Activated effector memory CD4-positive, alpha-beta T cell treated with Interleukin-2 at 50 U/mL for 16 hours (primary cell): ENCODE measurements at places on chromosomes 12 and 14.

DNA sequence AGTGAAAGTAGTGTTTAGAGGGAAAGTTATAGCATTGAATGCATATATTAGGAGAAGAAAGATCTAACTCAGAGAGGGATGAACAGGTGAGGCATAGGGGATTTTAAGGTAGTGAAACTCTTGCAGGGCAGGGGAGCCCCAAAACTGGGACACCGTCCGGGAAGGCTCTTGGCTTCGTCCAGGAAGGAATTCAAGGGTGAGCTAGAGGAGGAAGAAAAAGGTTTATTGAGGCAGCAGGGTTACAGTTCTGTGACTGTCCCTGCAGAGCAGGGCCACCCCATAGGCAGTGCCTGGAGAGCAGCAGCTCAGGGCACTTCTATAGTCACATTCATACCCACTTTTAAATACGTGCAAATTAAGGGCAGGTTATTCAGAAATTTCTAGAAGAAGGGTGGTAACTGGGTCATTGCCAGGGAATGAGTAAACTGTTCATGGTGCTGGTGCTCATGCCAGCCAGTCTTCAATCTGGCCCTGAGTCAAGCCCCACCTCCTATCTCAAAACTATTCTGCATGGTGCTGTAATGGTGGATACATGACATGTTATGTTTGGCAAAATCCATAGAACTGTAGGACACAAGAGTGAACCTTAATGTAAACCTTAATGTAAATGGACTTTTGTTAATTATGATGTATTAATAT lies 1.2 kb upstream of the OAS1 start:
- DNase-seq = no peak

DNA sequence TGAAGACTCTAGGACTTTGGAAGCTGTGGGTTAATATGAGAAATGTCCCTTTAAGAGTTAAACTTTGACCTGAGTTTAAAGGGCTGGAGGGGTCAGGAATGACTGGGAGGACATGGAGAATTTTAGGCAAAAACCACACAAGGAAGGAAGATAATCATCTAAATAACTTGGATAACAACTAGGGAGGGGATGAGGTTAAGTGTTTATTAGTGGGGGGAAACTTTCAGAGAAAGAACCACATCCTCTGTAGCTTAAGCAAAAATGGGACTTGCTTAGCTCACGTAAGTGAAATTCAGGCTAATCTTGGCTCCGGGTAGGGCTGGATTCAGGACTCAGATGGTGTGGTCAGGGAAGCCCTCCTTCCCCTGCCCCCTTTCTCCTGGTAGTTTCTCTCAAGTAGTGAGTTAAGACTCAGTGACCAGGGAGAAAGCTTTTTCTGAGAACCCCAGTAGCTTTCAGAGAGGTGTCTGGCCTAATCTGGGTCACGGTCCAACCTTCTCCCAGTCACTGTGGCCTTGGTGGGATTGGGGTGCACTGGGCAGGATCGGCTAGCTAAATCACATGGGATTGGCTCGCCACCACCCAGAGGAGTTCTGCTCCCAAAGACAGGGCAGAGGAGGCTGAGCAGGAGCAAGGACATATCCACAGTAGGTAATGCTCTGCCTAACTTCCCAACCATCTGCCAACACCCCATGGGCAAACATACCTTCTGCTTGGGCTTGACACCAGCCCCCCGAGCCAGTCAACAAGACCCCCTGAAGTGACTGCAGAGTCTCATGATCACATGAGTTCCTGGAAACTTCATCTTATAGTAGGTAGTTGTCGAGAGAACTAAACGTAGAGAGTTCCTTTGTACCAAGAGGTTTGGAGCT lies 52.8 kb downstream of the ARF6 start:
- peak; percentile 9 for DNase-seq

- DNase-seq = no peak
These were observed 59.8 kb downstream of the FRMD6 start for GRCh38 chr14:51711505-51711904.

DNA sequence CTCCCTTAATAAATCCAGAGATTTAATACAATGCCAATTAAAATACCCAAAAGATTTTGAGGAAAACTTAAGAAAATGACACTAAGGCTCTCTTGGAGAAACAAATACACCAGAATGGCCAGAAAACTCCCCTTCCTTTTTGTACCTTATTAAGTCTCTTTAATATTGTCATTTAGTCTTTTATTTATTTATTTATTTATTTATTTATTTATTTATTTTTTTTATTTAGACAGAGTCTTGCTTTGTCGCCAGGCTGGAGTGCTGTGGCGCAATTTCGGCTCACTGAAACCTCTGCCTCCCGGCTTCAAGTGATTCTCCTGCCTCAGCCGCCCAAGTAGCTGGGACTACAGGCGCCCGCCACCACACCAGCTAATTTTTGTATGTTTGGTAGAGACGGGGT lies 210.6 kb downstream of the DACT1 start:
- no peak for DNase-seq

- no peak for DNase-seq
These were observed 240.9 kb downstream of the FBXL14 start for GRCh38 chr12:1353451-1353850.

DNA sequence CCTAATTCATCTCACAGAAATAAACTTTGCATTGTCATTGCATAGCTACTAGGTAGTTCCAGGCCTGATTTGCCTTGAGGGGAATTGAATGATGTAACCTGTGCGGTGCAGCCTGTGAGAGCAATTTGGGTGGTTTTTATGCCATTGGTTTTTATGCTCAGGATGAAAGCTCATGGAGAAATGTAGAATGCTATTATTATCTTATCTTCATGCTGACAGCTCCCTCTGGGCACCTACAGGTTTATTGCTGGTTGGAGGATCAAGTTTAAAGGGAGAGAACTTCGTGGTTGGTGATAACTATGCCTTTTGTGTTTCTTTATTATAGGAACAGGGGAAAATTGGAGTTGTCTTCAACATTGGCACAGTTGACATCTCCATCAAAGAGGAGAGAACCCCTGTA lies 547.9 kb downstream of the DIO2 start:
- DNase-seq = no peak

DNA sequence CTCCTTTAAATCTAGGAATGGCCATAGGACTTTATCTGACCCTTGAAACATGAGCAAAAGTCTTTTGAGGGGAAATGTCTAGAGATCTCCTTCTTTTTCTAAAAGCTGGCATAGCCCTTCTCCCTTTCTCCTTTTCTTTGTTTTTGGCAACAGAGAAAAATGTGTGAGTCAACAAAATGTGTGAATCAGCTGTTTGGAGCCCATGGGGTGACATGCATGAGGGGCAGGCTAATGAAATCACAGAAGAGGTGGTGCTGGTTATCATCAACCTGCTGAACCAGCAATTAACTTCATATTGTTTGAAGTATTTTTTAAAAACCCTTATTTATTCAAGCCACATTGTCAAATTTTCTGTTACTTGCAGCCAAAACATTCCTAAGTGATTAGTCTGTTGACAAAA lies 132.3 kb downstream of the CCDC59 start:
- no peak for DNase-seq

GRCh38 chr12:29582677-29583272 lies 85.3 kb upstream of the OVCH1 start:
- no peak for DNase-seq

- no peak for DNase-seq
These were observed 28.2 kb downstream of the LTBP2 start for GRCh38 chr14:74583689-74584434.

- no peak for DNase-seq
These were observed 3.2 kb downstream of the BIN2 start for GRCh38 chr12:51320695-51321320.

- DNase-seq = no peak
These were observed 75.6 kb downstream of the LMO3 start for GRCh38 chr12:16530268-16530850.

DNA sequence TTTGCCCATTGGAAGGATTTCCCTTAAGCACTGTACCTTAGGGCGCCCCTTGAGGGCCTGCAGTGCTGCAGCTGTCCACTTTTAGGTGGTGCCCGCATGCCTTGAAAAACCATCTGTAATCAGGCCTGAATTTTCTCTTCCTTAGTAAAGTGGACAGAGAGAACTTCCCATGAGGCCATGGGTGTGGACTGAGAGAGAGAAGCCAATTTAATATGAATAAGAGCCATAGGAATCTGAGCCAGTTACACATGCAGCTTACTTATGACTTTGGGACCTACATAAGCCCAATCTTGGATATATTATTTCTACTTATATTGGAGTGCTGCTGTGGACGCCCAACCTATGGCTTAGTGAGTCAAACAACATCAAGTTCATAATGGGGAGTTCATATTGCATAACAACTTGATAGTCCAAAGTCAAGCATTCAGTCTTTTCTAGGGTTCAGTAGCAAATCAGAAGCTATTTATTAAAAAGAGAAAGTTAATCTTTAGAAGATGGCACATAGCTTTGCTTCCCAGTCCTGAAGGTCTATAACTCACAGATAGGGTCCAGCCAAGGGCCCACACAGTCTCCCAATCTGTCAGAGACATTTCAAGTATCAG lies 11.1 kb upstream of the ETV6 start:
- no peak for DNase-seq

GRCh38 chr12:42396473-42397259 lies 70.7 kb downstream of the PPHLN1 start:
- no peak for DNase-seq

GRCh38 chr14:105999361-106000028 lies 473.1 kb downstream of the TMEM121 start:
- DNase-seq = peak; percentile 65

- DNase-seq = no peak
These were observed 109.3 kb downstream of the LGR5 start for GRCh38 chr12:71548893-71549292.

DNA sequence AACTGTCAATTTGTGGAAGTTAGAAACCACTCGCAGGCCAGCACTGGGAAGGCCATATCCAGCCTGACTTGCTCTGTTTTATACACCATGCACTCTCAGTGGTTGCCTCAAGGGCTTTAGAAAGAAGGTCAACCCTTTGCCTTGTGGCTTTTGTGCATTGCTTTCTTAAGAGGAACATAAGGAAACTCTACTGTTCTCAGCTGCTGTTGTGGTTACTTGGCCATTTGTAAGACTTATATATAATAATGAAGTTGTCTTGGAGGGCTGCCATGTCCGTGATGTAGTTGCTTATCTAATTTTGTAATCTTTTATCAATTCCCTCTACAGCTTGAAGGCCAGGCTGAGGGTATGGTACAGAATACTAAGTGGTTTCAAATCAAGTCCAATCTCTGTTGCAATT lies 637.8 kb downstream of the DIO2 start:
- no peak for DNase-seq

DNA sequence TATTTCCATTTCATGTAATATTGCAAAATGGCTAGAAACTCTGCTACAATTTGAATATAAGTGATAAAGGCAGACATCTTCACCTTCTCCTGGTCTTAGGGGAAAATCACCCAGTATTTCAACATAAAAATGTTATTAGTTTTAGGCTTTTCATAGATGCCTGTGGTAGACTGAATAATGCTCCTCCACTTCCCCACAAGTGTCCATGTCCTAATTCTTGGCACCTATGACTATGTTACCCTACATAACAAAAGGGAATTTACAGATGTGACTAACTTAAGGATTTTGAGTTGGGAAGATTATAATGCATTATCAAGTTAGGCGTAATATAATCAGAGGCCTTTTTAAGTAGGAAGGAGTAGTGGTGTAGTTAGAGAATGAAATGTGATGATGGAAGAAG lies 196.4 kb downstream of the TMTC3 start:
- DNase-seq = no peak

- no peak for DNase-seq
These were observed 420 bp upstream of the OTUB2 start for GRCh38 chr14:94025720-94026119.

DNA sequence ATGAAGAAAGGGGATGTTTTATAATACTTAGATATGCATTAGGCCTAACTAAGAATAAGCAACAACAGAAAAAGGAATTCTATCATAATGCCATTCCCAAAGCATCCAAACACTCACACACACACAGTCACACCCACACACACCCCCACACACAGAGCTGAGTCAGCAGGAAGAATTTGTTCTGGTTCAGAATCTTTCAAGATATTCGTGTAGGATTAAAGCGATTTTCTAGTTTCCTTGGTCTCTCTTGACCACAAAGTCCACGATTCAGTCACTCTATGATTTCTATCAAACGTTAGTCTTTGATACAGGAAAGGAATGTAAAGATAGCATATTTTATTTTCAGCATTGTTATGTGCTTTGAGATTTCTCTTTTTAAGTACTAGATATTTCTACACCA lies 382.6 kb upstream of the DCN start:
- DNase-seq = no peak

DNA sequence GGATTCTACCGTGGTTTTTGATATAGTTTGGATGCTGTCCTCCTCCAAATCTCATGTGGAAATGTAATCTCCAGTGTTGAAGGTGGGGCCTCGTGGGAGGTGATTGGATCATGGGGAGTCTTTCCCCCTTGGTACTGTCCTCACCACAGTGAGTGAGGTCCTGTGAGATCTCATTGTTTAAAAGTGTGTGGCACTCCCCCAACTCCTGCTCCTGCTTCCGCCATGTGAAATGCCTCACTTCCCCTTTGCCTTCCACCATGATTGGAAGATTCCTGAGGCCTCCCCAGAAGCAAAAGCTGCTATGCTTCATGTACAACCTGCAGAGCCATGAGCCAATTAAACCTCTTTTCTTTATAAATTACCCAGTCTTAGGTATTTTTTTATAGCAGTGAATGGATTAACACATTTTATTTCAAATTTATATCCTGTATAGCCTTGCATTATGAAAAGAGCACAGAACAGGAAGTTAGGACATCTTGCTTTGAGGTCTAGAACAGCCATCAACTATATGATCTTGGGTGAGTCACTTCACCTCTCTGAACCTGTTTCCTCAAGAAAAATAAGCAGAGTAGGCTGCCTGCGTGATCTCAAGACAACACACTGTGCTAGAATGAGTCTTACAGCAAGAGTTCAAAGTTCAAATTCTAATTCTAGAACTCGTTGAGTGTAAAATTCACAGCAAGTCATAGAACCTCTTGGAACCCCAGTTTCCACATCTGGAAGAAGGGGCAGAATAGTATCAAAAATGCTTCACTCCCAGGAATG lies 160.9 kb upstream of the EEA1 start:
- DNase-seq = no peak

DNA sequence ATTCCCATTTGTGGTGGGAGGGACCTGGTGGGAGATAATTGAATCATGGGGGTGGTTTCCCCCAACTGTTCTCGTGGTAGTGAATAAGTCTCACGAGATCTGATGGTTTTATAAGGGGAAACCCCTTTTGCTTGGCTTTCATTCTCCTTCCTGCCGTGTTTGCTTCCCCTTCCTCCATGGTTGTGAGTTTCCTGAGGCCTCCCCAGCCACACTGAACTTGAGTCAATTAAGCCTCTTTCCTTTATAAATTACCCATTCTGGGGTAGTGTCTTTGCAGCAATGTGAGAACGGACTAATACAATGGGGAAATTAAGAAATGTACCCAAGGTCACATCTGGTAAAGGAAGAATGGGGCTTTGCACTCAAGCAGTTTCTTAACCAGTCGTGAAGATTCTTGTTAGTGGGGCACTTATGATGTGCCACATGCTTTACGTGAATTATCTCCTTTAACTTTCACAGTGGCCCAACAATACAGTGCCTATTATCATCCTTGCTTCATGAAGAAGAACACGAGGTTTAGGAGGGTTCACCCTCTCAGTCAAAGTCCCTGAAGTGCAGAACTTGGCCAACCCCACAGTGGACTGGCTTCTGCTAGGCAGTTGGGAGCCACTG lies 234.3 kb downstream of the EFCAB11 start:
- DNase-seq = no peak

- DNase-seq = no peak
These were observed 27.9 kb downstream of the SYNE3 start for GRCh38 chr14:95488376-95489213.

GRCh38 chr14:92341791-92342190 lies 18.8 kb downstream of the SLC24A4 start:
- DNase-seq = no peak

GRCh38 chr14:94038921-94039629 lies 12.9 kb downstream of the OTUB2 start:
- DNase-seq = no peak

- DNase-seq = no peak
These were observed 82.0 kb upstream of the HMGA2 start for GRCh38 chr12:65742018-65743010.
